ENCODE measurements at places on chromosomes 2 and 18. TPM values are rescaled to one million over a fixed set of nuclear protein-coding genes. Genes with fewer than 3 reads are reported as not detected.

DNA sequence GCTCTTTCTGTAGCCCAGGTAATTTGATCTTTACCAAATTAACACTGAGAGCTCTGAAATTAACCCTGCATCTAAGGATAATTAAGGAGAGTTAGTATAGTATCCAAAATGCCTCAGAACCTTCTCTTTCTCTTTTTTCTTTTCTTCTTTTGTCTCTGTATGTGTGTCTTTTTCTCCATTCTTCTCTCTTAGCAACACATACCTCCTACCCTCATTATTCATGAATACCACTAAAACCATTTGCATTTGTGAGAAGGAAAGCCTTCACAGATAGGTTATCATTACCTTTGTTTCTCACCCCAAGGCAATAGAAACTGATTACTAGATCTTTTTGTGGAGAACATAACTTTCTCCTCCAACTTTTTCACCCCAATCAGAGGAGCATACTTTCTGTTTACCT is 376.5 kb upstream of the NXPH2 start:
- H3K4me3 ChIP-seq: no peak overlapping the region
- H3K27ac ChIP-seq: no peak overlapping the region
- peaks cover 30% of the 10 kb centered on the region for H3K27me3 ChIP-seq
- H3K4me1 ChIP-seq: no peaks in the 10 kb centered on the region

GRCh38 chr2:197209742-197210408 is 100.7 kb downstream of the ANKRD44 start:
- DNase-seq: no peak
- no peak overlapping the region for H3K27ac ChIP-seq
- peaks cover 65% of the 10 kb centered on the region for H3K4me1 ChIP-seq
- no peaks in the 10 kb centered on the region for H3K27me3 ChIP-seq
- H3K4me3 ChIP-seq: no peak overlapping the region

DNA sequence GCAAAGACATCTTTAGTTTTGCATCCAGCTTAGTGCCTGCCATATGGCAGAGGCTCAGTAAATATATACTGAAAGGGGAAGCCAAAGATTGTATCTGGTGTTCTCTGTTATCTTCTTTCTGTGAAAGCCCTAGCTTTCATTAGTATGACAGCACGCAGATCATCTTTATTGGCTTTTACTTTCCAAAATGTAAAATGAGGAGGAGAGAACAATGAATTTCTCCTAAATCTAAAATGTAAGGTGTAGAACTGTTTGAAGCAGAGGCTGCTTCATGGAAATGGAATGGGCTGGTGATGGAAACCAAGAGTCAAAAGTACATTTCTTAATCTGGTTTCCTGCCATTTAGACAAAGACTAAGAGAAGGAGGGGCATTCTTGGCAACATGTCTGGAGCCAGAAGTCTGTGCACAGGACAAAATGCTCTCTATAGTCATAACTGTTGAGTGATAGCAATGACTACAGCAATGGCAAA is 1029.9 kb upstream of the PIK3C3 start:
- H3K27ac ChIP-seq: no peak overlapping the region
- no peak for DNase-seq
- H3K4me1 ChIP-seq: no peaks in the 10 kb centered on the region
- no peaks in the 10 kb centered on the region for H3K36me3 ChIP-seq
- no peak overlapping the region for H3K4me3 ChIP-seq

GRCh38 chr18:26981360-26982082 is 116.0 kb upstream of the AQP4 start:
- H3K27ac ChIP-seq: no peak overlapping the region
- no peak for DNase-seq
- peaks cover 6% of the 10 kb centered on the region for H3K27me3 ChIP-seq
- H3K4me1 ChIP-seq: no peaks in the 10 kb centered on the region

Gene PTRHD1
- 32.5 TPM for total RNA-seq

Gene CCDC141
- not detected for total RNA-seq

DNA sequence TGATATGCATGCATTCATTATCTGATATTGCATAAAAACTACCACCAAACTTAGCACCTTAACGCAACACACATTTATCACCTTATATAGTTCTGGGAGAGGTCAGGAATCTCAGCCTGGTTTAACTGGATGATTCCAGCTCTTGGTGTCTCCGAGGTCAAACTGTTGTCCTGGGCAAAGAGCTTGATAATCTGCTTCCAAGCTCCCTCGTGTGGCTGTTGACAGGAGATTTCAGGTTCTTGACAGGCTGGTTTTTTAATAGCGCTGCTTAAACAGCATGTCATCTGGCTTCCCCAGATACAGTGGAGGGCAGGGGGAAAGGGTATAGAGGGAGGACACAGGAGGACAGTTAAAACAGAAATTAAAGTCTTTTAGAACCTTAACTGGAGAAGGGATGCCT is 785.0 kb downstream of the CNTNAP5 start:
- no peaks in the 10 kb centered on the region for H3K36me3 ChIP-seq
- no peak for DNase-seq
- no peak overlapping the region for H3K4me3 ChIP-seq
- no peaks in the 10 kb centered on the region for H3K27me3 ChIP-seq
- H3K4me1 ChIP-seq: no peaks in the 10 kb centered on the region

Gene POMC
- not detected for total RNA-seq

Gene RFTN2
- total RNA-seq: 28.5 TPM

- H3K4me1 ChIP-seq: peaks cover 4% of the 10 kb centered on the region
- no peak overlapping the region for H3K27ac ChIP-seq
- peaks cover 11% of the 10 kb centered on the region for H3K27me3 ChIP-seq
Measured at GRCh38 chr2:204150721-204151120, 214.2 kb downstream of the ICOS start.

DNA sequence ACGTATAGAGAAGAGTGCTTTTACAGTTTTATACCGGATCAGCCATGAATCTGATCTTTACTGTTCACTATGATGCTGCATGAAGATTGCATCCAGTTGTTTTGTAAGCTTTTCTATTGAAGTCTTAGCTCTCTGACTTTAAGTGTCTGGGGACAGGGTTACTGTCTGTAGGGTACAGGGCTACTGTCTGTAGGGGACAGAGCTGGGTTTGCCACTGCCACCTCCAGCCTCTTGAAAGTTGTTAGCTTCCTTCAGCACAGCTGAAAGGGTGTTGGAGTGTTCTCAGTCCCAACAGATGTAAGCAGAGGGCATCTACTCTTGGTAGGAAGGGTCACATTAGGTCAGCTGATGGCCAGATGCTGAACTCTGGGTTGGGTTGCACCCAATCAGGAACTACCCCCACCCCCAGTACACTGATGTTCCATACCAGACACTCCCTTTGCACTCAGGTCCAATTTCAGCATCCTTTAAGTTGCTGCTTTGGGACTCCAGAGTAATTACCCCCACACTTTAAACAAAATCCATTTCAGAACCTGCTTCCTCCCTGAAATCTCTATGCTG is 58.0 kb downstream of the MYL12B start:
- no peaks in the 10 kb centered on the region for H3K36me3 ChIP-seq
- peaks cover 17% of the 10 kb centered on the region for H3K4me1 ChIP-seq
- H3K27ac ChIP-seq: no peak overlapping the region
- H3K27me3 ChIP-seq: no peaks in the 10 kb centered on the region
- H3K4me3 ChIP-seq: no peak overlapping the region
- DNase-seq: no peak

- peak overlapping the region; percentile 78 for H3K27ac ChIP-seq
- H3K4me3 ChIP-seq: peak overlapping the region; percentile 3
- DNase-seq: no peak
- H3K4me1 ChIP-seq: peaks cover 33% of the 10 kb centered on the region
Measured at GRCh38 chr2:33321236-33321771, 155.1 kb upstream of the RASGRP3 start.

DNA sequence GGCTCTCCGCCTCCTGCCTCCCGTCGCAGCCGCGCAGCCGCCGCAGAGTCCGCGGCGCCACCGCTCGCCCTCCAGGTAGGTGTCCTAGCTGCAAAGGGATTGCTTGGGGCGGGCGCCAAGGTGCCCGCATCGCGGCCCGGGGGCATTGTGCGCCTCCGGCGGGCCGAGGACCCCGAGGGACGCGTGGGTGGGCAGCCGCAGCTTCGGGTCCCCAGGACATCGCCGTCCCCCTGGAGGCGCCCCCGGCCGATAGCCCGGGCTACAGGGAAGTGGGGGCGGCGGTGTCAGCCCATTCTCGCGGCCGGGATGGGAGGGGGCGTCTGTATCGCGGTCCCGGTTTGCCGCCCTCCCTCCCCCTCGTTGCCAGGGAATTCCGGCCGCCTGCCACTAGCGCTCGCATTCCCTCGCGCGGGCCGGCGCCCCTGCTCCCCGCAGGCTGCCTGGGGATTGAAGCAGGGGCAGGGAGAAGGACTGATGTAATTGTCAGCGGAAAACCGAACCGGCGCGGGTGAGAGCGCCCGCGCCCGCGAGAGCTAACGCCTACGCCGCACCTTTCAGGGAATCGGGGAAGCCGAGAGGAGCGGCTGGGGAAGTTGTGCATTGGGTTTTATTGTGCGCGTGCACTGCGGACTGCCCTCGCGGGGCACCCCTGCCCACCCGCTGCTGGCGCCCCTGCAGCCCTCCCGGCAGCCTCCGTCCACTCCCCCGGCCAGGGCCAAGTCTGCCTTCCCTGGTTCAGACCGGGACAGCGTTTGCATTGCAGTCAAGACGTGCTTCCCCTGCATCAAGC is 483 bp downstream of the OSBPL6 start:
- no peaks in the 10 kb centered on the region for H3K27me3 ChIP-seq

- H3K27ac ChIP-seq: peak overlapping the region; percentile 32
- DNase-seq: no peak
- peaks cover 28% of the 10 kb centered on the region for H3K4me1 ChIP-seq
- H3K4me3 ChIP-seq: no peak overlapping the region
- H3K36me3 ChIP-seq: no peaks in the 10 kb centered on the region
Measured at GRCh38 chr2:186532891-186533290, 46.8 kb downstream of the ZC3H15 start.

Gene GNAL
- total RNA-seq: 5.9 TPM

Gene UCN
- 1.5 TPM for total RNA-seq

Gene ZSCAN30
- 9.8 TPM for total RNA-seq

Gene RTKN
- 20.4 TPM for total RNA-seq

- H3K27me3 ChIP-seq: no peaks in the 10 kb centered on the region
- DNase-seq: no peak
- no peaks in the 10 kb centered on the region for H3K4me1 ChIP-seq
- H3K27ac ChIP-seq: no peak overlapping the region
- H3K4me3 ChIP-seq: no peak overlapping the region
- peaks cover 37% of the 10 kb centered on the region for H3K36me3 ChIP-seq
Measured at GRCh38 chr2:89811295-89811694, 1119.8 kb downstream of the RPIA start.

DNA sequence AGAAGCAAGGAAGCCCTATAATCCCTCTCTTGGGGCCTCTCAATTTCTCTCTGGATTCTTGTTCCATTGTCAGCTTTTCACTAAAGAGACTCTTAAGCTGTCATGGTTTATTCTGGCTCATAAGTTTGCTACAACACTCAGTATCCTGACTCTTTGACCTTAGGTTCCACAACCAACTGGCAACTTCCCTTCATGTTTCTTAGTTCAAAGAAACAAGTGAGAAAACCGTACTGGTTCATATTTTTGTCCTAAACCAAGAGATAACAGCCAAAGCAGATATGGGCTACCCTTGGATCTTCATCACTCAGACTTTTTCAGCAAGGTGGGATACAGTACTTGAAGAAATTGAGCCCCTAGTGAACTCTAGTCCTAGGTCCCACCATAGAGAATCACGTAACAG is 109.9 kb upstream of the CRIM1 start:
- H3K27me3 ChIP-seq: peaks cover 6% of the 10 kb centered on the region
- no peak overlapping the region for H3K4me3 ChIP-seq
- H3K4me1 ChIP-seq: peaks cover 4% of the 10 kb centered on the region
- no peaks in the 10 kb centered on the region for H3K36me3 ChIP-seq
- no peak for DNase-seq

DNA sequence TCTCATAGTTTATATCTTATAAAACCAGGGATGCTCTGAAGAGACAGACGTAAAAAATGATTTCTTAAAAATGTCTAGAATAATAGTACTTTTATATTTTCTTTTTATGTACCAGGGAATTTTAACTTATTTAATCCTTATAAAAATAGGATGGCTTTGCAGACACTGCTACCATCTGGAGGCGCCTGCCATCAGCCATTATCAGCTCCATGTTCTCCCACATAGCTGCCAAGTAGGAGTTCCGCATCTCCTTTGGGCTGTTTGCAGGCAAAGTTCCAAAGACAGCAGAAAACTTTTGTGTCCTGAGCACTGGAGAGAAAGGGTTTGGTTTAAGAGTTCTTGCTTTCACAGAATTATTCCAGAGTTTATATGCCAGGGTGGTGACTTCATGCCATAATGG is 69.2 kb downstream of the MTX2 start:
- H3K4me1 ChIP-seq: no peaks in the 10 kb centered on the region
- H3K4me3 ChIP-seq: no peak overlapping the region
- no peak for DNase-seq
- H3K36me3 ChIP-seq: peaks cover 9% of the 10 kb centered on the region
- H3K27ac ChIP-seq: no peak overlapping the region
- H3K27me3 ChIP-seq: no peaks in the 10 kb centered on the region

Gene KIF1A
- 60.0 TPM for total RNA-seq

Gene SERPINB4
- total RNA-seq: not detected

DNA sequence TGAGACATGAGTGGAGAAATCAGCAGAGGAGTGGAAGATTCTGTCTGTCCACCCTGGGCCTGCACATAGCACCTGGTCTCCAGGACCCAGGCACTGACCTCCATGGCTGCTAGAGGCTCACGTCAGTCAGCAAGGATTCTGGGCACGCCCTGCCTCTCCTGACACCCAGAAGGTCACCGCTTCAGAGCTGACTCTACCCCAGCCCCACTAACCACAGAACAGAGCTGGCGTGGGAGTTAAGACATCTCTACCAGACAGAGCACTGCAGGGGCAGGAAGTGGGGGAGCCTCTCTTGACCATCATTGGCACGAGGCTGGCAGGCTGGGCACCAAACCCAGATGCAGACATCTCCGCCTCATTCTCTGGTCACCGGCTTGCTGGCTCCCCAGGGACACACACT is 3.0 kb downstream of the ADCY3 start:
- no peaks in the 10 kb centered on the region for H3K27me3 ChIP-seq
- no peak for DNase-seq
- H3K4me3 ChIP-seq: no peak overlapping the region
- H3K27ac ChIP-seq: no peak overlapping the region

Gene LRRTM1
- not detected for total RNA-seq

GRCh38 chr2:207107551-207107950 is 58.2 kb downstream of the KLF7 start:
- peaks cover 19% of the 10 kb centered on the region for H3K4me1 ChIP-seq
- H3K27me3 ChIP-seq: no peaks in the 10 kb centered on the region
- no peak overlapping the region for H3K4me3 ChIP-seq
- no peak for DNase-seq

GRCh38 chr2:45397292-45397691 is 213.8 kb downstream of the SRBD1 start:
- H3K27ac ChIP-seq: no peak overlapping the region
- peaks cover 2% of the 10 kb centered on the region for H3K36me3 ChIP-seq
- peaks cover 30% of the 10 kb centered on the region for H3K4me1 ChIP-seq
- no peaks in the 10 kb centered on the region for H3K27me3 ChIP-seq
- no peak overlapping the region for H3K4me3 ChIP-seq

- no peak overlapping the region for H3K4me3 ChIP-seq
- H3K4me1 ChIP-seq: no peaks in the 10 kb centered on the region
- no peak for DNase-seq
- peaks cover 26% of the 10 kb centered on the region for H3K27me3 ChIP-seq
Measured at GRCh38 chr2:15931319-15931890, 8.9 kb upstream of the MYCN start.

- H3K27me3 ChIP-seq: peaks cover 11% of the 10 kb centered on the region
- H3K4me1 ChIP-seq: peaks cover 6% of the 10 kb centered on the region
- H3K36me3 ChIP-seq: no peaks in the 10 kb centered on the region
- no peak for DNase-seq
- H3K4me3 ChIP-seq: no peak overlapping the region
- no peak overlapping the region for H3K27ac ChIP-seq
Measured at GRCh38 chr2:133167990-133168389, 400.3 kb downstream of the NCKAP5 start.
